CD4-positive, alpha-beta T cell (primary cell): ENCODE measurements at places on chromosomes 13 and 19.
A peak's percentile ranks its signal among the peaks of the same experiment; 100 is the strongest.

- peak; percentile 46 for DNase-seq
These were observed 17.2 kb downstream of the PKN1 start for GRCh38 chr19:14450168-14450874.

DNA sequence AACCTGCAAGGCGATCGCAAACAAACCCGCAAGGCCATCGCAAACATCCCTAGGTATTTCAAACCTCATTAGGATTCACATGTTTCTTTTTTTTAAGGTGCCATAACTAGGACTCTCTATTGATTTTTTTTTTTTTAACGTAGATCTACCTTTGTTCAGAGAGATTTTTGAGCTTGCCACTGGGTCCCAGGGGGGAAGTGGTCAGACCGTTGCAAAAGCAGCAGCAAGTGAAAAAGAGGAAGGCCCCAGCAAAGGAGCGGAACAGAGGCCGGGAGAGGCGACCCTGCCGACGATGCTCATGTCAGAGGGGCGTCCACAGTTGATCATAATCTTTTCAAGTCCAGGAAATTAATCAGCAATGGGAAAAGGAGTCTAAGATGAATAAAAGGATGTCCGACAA is 32.7 kb upstream of the FLT1 start:
- DNase-seq, result no peak

DNA sequence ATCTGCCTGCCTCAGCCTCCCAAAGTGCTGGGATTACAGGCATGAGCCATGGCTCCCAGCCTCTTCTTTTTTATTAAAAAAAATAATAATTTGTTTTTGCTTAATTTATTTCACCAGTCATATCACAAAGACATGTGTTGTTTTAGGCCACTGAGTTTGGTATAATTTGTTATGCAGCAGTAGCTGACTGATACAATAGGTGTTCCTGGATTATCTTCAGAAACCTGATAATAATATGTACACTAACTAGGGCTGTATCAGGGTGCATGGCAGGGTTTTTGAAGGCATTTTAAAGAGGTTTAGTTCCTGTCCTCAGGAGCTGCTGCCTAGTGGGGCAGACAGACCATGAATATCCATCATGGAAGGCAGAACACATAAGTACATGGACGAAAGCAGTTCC is 9.5 kb upstream of the CSNK1G2 start:
- no peak for DNase-seq

DNA sequence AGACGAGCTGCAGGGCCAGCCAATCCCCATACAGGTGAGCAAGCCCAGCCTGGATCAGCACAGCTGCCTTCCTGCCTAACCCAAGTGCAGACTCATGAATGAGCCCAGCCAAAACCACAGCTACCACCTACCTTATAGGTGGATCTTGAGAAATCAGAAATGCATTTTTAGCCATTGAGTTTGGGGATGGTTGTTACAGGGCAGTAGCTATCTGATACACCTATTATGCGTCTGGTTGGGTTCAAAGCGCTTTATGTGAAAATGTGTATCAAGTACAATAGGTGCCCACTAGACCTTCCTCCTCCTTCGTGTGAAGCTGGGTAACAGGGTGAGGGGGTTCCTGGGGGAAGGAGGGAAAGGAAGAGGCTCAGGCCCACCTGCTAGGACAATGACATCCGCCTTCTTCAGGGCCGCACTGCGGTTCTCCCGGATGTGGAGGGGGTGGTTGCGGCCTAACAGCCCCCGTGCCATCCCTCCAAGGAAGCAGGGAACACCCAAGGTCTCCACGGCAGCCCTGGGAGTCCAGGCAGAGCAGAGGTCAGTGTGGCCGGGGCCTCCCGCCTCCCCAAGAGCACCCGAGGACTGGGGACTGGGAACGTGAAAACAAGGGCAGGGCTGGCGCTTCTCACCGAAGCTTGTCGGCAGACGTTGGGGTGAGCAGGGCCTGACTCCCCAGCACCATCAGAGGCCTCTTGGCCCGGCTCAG is 11.7 kb downstream of the SYDE1 start:
- DNase-seq, result no peak

DNA sequence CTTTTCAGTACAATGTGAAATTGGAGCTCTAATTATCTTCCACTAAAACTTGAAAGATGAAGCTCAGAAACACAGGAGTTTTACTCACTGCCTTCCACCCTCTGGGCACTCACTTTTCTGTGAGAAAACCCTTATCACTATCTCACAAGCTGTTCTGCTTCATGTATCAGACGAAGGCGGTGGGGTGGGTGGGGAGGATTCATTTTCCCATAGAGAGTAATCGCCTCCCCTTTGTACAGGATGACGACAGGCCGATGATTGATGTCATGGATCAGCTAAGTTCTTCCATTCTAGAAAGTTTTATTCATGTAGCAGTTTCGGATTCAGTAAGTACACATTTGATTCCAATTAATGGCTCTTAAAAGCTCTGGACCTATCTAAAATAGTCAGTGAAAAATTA is 139.9 kb downstream of the ZAR1L start:
- DNase-seq, result no peak

GRCh38 chr19:13098277-13099072 is 4.2 kb downstream of the LYL1 start:
- no peak for DNase-seq

DNA sequence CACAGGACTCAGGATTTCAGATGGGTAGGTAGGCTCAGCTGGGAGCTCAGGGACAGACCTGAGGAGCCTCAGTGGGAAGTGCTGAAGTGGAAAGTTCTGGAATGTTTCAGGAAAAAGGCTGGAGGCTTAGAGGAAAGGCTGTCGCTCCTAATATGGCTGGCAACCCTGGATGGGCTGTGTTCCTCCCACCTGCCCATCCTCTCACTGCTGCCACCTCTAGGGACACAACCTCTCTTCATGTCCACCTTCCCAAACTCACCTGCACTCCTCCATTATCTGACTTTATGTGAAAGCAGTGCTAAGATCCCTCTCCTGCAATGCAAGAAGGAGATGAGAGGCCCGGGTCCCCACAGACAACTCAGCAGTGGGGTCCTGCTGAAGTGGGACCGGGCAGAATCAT is 5.8 kb upstream of the CEACAM21 start:
- no peak for DNase-seq

- no peak for DNase-seq
These were observed 250.7 kb downstream of the TBC1D4 start for GRCh38 chr13:75231235-75231634.

DNA sequence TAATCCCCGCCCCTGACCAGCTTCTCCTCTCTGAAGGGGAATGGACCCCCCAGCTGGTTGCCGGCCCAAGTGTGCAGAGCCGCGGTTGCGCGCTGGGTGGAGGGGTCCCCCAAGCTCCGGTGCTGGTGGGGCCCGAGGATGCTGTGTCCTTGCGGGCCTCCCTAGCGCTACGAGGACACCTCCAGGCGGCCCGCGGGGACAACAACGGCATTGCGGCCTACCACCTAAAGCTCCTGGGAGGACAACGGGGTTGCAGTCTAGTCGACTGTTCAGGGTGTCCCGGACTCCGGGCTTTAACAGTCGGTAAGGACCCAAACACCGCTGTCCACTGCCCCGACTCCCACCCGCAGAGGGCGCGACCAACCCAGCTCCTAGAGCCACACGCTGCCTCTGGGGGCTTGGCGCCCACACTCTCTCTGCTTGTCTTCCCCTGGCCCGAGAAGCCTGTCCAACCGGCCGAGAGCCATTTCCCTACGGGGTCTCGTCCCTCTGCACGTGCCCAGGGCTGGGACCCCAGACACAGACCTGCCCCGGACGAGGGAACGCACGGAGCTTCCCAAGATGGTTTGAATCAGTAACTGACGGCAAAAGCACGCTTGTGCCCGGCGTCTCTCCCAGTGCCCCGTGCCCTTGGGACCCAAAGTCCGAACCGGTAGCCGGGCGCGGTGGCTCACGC is 927 bp upstream of the SDHAF1 start:
- DNase-seq, result no peak

- peak; percentile 46 for DNase-seq
These were observed 60.5 kb downstream of the CELF5 start for GRCh38 chr19:3284759-3285646.

GRCh38 chr13:52703482-52703881 is 36.1 kb downstream of the CNMD start:
- DNase-seq, result no peak

GRCh38 chr19:7478843-7479227 is 10.0 kb downstream of the PEX11G start:
- DNase-seq, result no peak

GRCh38 chr19:15452111-15453047 is 2.6 kb upstream of the WIZ start:
- peak; percentile 46 for DNase-seq

GRCh38 chr19:36605877-36606478 is 865 bp downstream of the ZNF382 start:
- no peak for DNase-seq

DNA sequence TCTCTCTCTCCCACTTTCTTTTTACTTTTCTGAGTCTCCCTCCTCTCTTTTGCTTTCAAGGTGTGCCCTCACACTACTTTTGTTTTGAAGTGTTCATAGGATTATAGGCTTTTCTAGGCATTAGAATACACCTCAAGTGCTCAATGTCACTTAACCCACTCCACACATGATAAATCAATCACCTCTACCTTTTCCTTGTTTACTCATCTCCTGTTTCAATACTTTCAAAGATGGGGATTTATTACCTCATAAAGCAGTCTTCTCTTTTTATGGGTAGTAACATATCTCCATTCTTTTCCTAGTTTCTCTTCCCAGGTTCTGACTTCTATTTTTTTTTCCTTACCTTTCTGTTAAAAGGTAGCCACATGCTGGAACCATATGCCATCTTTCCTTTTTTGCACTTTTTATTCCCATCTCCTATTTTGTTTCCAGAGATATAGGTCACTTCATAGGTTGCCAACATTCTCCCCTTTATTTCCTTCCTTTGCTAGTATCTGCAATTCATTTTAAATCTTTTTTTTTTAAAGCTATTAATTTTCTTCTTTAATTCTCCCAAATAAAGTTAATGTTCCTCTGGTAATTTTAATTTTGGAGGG is 137.6 kb upstream of the SLC10A2 start:
- no peak for DNase-seq

GRCh38 chr19:29324717-29325116 is 111.8 kb upstream of the UQCRFS1 start:
- no peak for DNase-seq

- no peak for DNase-seq
These were observed 19.9 kb upstream of the CACTIN start for GRCh38 chr19:3646336-3647092.

DNA sequence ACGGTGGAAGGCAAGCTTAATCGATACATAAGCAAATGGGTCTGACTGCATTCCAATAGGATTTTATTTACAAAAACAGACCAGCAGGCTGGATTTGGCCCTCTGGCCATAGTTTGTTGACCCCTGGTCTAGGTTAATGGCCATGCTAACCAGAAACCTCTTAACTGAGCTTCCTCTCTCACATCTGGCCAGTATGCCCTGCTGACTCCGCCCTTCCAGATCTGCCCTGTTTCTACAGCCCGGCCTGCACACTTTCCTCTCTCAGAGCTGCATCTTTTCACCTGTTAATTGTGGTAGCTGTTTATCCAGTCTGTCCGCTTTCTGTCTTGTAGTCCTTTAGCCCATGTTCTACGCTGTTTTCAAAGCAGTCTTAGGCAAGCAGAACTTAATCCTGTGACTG is 25.6 kb downstream of the EDNRB start:
- no peak for DNase-seq

DNA sequence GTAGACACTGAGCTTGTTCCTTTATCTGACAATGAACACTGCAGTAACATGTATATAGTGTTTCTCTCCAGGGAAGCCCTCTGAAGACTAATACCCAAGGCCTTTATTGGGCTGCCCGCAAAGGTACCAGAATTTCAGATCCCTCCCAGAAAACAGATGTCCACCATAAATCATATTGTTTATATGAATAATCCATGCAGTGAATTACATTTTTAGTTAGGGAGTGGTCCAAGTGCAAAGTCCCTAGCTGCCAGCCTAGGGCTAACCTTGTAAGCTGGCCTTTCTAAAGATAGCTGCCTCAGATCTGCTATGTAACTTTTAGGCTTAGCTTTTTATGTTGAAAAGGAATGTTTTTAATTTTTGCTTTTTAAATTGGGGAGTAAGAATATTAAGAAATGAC is 44.7 kb downstream of the TDRD3 start:
- DNase-seq, result no peak

- DNase-seq, result peak; percentile 91
These were observed at the start of gene TBCB for GRCh38 chr19:36115453-36116343. TSS of gene TBCB (plus strand) at chr19:36115468. CDS start at chr19:36115561, 93 bp downstream.

GRCh38 chr13:51000571-51001260 is 91.1 kb downstream of the RNASEH2B start:
- no peak for DNase-seq

DNA sequence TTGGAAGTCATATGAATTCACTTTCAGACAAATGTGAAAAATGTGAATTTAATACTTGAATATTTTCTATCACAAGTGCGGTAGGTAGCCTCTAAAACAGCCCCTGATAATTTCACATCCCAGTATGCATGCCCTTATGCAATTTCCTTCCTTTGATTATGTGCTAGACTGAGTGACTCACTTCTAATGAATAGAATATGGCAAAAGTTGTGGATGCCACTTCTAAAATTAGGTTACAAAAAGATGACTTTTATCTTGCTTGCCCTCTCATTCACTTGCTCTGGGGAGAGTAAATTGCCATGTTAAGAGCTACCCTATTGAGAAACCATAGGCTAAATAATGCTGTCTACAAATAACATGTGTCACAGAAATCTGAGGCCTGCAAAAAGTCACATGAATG is 402.5 kb upstream of the PCDH9 start:
- no peak for DNase-seq

DNA sequence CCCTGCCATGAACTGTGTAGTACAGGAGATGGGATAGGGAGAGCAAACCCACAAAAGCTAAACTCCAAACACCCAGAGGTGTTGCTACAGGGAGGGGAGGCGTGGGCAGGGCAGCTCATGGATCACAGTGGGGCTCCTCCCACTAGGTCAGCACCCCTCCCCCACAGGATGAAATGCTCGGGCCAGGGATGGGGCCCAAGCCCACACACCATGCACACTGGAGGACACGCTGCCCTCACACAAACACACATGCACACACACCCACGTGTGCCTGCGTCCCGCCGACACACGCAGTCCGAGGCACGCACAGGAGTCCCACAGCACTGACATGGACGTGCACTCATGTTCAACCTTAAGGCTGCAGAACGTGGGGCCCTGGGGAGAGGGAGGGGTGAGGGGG is 6.0 kb upstream of the CCNP start:
- DNase-seq, result no peak
